ENCODE measurements at places on chromosomes 1 and 21.

GRCh38 chr1:228004856-228005462 is 1.8 kb upstream of the WNT3A start:
- no peak for DNase-seq

DNA sequence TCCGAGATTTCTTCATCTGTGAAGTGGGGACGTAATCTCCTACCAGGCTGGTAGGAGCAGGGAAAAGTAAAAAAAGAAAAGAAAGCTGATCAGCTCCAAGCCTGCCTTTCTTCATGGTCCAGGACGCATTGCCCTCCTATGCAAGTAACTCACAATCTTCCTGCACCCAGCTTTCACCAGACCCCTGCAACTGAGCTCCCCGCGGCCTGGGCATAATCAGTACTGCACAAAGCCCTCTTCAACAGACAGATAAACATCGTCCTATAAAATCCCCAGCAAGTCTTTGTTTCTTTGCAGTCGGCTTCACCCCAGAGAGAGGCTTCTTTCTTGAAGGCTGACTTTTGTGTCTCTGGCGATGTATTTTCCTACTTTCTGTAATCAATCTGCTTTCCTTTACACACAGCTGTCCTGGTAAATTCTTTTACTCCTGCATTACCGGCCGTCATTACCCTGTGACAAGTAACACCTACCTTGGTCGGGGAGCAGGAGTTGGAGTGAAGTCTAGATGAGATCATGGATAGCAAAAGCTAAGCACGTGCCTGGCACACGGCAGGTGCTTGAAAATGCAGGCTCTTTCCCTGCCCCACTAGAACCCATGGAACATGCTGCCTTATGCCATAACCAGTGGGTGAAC is 8.3 kb downstream of the PADI1 start:
- no peak for DNase-seq

DNA sequence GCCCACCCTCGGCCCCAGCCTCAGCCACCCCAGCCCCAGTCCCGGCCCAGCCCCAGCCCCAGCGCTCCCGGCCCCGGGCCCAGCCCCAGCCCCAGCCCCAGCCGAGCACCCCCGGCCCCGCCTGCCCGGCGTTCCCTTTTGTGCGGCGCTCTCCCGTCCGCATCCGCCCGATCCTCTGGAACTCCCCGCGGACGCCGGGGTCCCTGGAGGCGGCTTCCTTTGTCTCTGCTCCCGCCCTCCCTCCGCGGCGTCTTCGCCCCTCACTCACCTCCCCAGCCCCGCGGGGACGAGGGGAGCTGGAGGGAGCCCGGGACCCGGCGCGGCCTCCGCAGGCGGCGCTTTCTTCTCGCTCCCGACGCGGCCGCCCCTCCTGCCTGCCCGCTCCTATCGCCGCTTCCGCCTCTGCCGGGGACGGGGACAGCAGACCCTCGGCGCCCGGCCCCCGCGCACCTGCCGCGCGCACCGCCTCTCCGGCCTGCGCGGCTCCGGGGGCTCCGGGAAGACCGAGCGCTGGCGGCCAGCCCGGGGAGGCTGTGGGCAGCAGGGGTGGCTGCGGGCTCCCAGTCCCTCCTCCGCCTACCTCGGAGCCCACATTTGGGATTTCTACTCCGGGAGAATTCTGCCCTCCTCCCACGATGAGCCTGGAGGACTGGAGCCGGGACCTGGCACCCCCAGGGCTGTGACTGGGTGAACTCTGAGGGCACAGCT is 14.0 kb downstream of the AGRN start:
- no peak for DNase-seq

- DNase-seq = peak; percentile 74
Measured at GRCh38 chr1:66436378-66437135, 97.4 kb upstream of the SGIP1 start.

- no peak for DNase-seq
Measured at GRCh38 chr1:36894824-36895223, 139.5 kb downstream of the GRIK3 start.

DNA sequence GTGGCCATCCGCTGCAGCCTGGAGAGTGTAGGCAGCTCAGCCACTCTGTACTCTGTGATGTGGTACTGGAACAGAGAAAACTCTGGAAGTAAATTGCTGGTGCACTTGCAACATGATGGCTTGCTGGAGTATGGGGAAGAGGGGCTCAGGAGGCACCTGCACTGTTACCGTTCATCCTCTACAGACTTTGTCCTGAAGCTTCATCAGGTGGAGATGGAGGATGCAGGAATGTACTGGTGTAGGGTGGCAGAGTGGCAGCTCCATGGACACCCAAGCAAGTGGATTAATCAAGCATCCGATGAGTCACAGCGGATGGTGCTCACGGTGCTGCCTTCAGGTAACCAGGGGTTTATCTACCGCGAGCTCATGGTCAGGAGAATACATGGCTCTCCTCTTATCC is 24.0 kb downstream of the CD101 start:
- DNase-seq = no peak

DNA sequence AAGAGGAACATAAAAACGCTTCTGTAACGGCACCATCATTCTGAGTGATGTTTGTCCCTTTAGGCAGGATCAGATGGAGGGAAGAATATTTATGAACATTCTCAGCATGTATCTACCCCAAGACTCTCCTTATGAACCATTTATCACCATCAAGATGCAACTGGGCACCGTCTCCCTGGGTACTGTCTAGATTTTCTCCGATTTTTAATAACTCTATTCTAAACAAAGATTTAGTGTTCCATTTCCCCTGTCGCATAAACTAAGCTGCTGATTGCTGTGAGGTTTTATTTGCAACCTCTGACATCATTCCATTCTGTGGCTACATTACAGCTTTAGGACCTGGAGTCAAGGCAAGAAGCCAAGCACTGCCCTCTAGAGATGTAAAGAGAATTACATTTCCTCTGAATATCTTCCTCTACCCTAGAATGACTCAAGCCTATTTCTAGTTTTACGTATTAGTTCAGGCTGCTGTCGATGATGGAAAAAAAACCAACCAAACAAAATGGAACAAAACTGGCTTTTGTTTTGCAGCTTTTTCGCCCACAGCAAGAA is 130.1 kb upstream of the MAP1LC3C start:
- no peak for DNase-seq

DNA sequence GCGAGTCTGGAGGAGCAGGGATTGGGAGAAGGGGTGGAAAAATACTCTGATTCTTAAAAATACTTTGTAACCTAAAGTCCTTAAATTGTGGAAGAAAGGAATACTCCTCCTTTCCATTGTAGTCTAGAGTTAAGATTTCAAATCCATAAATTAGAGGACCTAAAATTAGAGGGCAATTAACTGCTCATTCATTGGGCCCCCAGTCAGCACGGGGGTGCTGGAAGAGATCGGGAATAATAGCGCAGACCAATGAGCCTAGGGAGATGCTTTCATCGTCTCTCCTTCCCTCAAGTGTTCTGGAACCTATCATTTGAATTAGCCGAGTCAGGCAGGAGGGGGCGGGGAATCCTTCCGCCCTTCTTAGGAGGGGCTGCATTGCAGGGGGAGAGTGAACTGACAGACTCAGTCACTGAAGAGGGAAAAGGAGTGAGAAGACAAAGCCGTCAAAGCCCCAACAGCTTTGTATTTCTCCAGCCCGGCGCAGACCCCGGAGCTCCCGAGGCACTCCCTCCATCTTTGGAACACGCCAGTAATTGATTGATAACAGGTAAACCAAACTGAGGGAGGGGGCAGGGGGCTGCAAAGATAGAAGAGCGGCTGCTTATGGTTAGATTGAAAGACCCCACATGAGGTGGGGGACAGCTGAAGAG is at the start of gene MLLT11:
MLLT11 (plus strand) TSS at position 391 of the 650 bp plus-strand sequence. CDS start 6,828 bp downstream, outside the sequence.
- peak; percentile 29 for DNase-seq

- no peak for DNase-seq
Measured at GRCh38 chr1:157315544-157315943, 177.3 kb upstream of the ETV3 start.

DNA sequence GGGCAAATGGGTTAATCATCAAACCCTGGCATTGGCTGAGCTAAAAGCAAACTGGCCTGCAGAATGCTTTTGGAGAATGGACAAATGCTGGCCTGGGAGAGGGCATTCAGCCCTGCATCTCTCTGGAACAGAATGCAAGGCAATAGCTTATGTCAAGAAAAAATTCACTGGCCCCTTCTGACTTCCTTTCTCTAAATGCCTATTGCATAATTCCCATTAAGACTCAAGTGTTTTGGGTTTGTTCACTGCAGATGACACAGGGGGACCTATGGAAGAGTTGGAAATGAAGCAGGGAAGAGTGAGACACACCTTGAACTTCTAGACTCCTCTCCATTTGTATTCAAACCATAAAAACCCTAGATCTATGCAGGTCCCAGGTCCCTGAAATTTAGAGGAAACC is 15.9 kb downstream of the PEA15 start:
- no peak for DNase-seq

GRCh38 chr1:78370779-78371482 is 119.8 kb upstream of the PTGFR start:
- peak; percentile 54 for DNase-seq

GRCh38 chr1:162384601-162385279 is 3.2 kb downstream of the C1orf226 start:
- DNase-seq = no peak

- DNase-seq = peak; percentile 58
Measured at GRCh38 chr1:163877016-163877415, 555.3 kb downstream of the NUF2 start.

DNA sequence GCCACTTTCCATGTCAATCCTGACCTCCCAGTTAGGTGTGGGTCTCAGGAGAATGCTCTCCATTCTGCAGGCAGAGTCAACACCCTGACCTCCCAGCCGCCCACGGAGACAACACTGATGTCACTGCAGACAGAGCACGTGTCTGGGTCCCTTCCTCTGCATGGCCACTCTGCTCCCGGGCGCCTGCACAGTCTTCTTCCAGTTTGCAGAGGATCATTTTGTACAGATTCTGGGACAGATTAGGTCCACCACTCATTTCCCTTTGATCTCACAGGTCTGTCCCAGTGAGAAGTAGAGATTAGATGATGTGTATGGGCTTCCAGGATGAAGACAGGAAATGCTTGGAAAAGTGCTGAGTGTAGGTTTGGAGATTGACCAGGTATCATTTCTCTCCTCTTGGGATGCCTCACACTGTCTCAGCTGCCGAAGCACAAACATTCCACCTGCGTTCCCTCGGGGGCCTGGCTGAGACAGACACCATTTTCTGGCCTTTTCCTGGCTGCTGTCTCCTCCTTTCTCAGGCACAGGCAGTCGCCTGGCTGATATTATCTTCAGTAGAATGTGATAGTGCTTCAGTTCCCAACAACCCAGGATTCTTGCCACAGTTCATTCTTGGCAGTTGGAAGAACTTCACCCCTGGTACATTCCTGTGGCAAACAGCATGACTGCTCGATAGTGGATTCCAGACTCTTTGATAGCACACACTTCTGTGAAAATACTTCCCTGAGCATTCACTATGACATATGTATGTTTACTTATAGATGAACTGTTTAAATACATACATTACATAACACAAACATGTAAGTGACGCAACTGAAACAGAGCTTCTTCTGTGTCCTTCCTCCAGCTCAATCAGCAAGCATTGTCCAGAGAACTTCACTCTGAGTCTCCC is 7.9 kb downstream of the MYBPHL start:
- DNase-seq = peak; percentile 54

- DNase-seq = no peak
Measured at GRCh38 chr21:39610703-39611102, 2.0 kb upstream of the B3GALT5 start.

DNA sequence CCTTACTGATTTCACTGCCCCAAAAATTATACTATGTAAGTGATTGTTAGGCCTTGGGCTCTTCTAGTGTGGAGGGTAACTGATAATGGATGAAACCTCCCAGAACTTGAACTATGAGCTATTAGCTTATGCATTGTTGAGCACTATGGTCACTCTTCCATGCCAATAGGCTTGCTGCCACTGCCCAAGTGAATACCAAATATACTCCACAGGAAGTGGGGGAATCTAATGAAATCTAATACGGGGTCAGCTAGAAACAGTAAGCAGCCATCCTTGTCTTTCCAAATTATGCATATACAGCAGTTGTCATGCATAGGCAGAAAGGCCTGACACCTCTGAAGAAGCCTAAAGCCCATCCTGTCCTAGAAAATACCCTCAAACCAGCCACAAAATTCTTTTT is 198.7 kb upstream of the PTBP2 start:
- no peak for DNase-seq

DNA sequence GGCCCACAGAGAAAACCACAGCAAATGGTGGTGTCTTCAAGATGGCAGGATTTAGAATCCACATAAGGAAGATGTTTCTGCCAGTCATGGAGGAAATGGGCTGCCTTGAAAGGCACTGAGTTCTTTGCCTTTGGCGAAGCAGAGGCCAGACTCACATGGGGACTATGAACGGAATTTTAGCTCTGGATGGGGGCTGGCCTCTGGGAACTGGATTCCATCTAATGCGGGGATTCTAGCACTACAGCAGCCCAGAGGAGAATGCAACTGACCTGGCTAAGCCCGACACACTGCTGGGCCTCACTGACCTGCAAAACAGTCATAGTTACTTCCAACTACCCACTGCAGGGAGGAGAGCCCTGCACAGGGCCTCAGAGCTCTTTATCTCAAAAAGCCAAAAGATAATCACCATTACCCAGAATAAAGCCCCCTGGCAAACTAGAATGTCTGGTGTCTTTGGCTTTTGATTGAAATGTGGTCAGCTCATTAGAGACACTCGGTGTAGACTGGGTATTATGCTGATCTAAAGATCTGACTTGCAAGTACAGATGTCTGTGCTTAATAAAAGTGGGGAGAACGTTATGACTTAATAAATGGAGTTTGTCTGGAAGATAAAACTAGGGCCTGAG is 11.6 kb downstream of the HCRTR1 start:
- no peak for DNase-seq

DNA sequence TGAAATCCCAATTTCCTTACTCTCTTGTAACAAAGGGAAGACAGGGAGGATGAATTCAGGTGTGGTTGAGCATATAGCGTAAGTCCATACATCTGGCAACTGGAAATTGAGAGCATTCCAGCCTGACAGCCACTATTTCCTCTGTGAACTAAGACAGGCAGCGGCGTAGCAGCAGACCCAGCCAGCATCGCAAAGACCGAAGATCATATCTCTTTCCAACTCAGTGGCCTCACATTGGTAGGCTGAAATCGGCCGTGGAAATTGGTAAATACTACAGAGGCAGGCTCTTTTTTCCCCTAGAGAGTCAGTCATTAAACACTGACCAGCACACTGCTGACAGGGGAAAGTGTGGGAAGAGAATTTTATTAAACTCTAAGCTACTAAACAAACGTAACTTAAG is 43.4 kb downstream of the TARBP1 start:
- DNase-seq = no peak

- DNase-seq = peak; percentile 60
Measured at GRCh38 chr1:118984086-118984721, 3.9 kb downstream of the TBX15 start.

DNA sequence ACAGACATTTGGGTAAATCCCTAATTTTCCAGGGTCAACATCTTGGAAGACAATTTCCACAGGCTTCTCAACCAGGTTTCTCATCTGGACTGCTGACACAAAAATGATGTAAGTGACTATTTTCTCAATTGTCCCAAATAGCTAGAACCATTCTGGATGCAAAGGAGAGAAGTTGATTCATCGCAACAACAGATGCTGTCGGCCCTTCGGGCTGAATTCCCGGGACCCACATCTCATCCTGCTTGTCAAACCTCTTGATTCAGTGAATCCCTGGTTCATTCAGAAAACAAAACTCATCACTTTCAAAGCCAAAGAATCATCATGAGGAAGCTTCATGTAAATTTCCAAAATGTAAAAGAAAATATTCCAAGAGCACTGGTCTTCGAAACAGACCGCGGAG is 251.8 kb downstream of the NPHP4 start:
- DNase-seq = no peak

- DNase-seq = no peak
Measured at GRCh38 chr21:44503901-44504399, 36.0 kb downstream of the KRTAP10-1 start.

GRCh38 chr1:27646676-27647075 is 11.7 kb upstream of the FGR start:
- no peak for DNase-seq

GRCh38 chr1:22500471-22500870 is 48.8 kb downstream of the ZBTB40 start:
- DNase-seq = peak; percentile 6

All from GM04504 (cell line).